ENCODE measurements at places on chromosomes 6 and 20.
A peak's percentile ranks its signal among the peaks of the same experiment; 100 is the strongest.

- no peak for DNase-seq
Observed at GRCh38 chr20:6702144-6702543, 65.3 kb upstream of the BMP2 start.

- no peak for DNase-seq
Observed at GRCh38 chr6:47519279-47519678, 41.7 kb downstream of the CD2AP start.

DNA sequence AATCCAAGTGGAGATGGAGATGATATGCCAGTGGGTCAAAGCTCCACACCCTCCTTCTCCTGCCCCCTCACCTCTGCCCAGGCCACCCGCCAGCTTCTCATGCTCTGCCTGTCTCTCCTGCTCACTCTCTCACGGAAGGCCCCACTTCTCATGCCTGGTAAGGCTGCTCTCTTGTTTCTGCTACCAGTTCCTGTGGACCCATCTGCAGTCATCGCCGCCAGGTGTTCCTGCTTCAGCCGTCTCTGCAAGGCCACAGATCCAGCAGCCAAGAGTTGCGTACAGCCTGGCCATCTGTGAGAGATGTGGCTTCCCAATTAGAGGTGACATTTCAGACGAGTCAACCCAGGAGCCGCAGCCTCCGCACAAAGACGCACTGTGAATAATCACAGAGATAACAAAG lies 40.8 kb upstream of the NXT1 start:
- no peak for DNase-seq

- DNase-seq, result peak; percentile 64
Observed at GRCh38 chr6:16684896-16685554, 76.2 kb downstream of the ATXN1 start.

DNA sequence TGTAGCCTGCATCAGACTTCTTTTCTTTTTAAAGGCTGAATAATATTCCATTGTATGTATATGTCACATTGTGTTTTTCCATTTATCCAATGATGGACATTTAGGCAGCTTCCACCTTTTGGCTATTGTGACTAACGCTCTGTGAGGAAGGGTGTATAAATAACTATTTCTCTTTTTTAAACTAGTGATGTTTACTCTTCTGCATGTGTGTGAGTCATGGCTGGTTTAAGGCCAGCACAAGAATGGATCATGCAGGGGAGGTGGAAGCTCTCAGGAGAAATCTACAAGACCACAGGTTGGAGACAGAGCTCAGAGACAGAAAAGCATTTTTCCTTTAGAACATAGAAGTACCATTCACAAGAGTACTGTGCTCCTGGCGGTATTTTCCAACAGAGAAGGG lies 307.2 kb downstream of the SOX4 start:
- DNase-seq, result peak; percentile 75

DNA sequence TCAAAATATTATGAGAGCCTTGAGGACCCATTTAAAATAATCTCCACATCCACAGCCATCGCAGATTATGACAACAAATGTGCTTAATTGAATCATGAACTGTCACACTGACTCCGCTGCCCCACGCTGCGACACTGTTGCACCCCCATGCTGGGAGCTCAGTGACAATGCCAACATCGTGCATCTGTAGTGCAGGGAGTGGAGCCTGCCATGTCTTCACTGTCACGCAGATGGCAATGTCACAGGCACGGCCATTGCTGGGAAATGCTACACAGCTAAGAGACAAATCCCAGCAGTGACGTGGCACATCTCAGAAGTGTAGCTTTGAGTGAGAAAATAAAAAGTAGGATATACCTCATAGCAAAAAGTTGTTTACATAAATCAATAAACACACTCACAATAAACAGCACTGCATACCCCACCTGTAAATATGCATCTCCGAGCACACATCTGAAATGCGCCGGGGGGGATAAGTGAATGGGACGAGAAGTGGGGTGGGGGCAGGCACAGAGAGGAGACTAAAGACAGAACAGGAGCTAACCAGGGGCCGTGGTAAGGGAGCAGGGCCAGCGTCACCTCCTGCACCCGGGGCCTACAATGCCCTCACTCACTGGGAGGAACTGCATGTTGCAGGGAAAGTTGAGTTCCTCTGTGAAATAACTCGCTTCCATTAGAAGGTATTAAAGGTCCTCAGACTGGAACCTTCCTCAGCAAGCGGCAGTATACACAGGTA lies 349.9 kb downstream of the THBS2 start:
- DNase-seq, result no peak

DNA sequence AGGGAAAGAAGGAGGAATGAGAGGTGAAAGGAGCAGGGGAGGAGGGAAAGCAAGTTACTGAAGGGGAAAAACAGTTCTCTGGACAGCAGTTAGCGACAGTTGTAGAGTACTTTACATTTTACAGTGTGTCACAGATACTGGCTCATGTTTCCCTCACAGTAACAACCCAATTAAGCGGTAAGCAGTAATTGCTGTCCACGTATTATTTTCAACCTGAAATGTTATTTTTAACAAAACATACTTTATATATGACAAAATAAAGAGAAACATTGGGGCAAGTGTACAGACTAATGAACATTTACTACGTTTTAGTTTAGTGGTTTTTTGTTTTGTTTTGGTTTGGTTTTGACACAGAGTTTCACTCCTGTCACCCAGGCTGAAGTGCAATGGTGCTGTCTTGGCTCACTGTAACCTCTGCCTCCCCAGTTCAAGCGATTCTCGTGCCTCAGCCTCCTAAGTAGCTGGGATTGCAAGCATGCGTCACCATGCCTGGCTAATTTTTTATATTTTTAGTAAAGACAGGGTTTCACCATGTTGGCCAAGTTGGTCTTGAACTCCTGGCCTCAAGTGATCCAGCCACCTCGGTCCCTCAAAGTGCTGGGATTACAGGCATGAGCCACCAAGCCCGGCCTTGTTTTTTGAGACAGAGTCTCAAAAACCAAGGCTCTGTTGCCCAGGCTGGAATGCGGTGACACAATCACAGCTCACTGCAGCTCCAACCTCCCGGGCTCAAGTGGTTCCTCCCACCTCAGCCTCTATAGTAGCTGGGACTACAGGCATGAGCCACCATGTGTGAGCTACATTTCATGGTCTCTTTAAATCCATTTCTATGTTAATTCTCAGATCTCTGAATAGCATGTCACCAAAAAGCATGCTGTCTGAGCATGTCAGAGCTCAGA lies 22.6 kb upstream of the BTN3A2 start:
- DNase-seq, result peak; percentile 43

DNA sequence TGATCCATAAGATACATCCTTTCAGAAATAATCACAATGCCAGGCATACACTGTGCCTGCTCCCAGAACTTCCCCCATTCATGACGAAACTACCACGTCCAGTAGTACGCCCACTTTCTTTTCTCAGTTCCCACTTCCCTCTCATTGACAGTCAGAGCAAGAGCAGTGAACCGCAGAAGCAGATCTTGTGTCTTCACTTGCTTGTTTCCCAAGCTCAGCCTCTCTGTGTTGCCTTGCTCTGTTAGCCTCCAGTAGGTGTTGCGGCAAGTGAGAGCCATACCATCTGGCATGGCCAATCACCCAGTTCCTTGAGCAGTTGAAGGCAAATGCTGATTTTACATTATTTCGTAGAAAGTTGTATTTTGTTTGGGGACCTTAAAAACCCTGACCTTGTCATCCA lies 11.7 kb downstream of the UST start:
- no peak for DNase-seq

- DNase-seq, result no peak
Observed at GRCh38 chr6:158095031-158095430, 73.0 kb downstream of the SERAC1 start.

DNA sequence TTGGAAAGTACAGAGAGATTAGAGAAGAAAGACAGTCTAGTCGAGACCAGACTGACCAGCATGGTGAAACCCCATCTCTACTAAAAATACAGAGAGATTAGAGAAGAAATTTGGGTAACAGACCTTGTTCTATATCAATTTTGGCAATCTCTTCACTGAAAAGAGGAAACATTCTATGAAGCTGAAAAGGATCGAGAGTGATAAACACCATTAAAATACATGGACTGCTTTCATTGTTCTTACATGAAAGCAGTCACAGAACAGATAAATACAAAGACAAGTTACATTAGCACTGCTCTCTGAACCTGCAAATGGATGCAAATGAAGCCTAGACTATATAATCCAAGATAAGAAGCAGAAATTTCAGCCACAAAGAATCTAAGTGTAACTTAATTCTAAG lies 8.4 kb upstream of the OPRM1 start:
- no peak for DNase-seq

- DNase-seq, result no peak
Observed at GRCh38 chr6:33875696-33876095, 71.9 kb upstream of the MLN start.

DNA sequence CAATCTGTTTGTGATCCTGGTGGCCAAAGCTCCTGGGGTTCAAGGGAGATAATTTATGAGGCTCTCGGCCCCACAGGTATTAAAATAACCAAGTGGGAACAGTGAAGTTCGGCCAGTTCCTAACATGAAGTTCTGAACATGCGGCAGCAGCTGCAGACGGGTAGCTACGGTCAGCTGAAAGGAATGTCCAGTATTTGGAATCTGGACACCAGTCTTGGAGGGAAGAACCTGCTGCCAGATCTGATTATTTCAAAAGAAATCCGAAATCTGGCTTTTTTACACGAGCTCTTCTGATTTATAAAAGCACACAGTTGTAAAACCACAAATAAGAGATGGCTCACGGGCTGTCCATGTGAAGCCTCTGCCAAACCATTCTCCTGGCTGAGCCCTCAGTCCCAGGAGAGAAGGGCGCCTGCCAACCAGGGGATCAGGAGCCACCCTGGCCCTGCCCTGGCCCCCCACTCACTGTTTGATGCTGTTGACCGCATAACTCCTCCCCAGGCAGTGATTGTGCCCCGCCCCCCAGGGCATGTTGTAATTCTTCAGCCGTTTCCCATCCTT lies 28.2 kb upstream of the KCNB1 start:
- peak; percentile 90 for DNase-seq

- DNase-seq, result no peak
Observed at GRCh38 chr6:110710115-110710514, 105.2 kb downstream of the CDK19 start.

DNA sequence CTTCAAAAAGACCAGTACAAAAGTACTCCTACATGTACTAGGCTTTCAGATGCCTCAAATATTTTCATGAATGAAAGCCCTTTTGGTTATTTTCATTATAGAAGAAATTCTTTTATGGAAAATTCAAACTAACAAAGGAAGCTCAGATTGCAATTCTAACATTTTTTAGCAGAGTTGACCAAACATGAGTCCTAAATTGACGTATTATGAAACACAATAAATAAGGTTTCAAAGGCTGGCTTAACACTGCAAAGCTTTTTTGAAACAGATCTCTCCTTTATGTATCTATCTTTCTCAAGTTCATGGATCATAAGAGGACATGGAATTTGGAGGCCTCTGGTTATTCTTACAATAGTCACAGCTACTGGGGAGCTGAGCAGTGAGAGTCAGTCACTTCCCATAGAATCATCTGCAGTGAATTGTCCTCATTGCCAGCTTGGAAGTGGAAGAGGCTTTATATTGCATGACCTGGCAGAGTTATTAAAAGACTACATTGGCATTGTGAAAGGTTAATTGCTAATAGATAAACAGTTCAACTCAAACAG lies 38.4 kb upstream of the FBXL4 start:
- no peak for DNase-seq

GRCh38 chr6:32568561-32568960 lies 21.1 kb downstream of the HLA-DRB1 start:
- no peak for DNase-seq
